ENCODE measurements at places on chromosomes 5 and 9.

DNA sequence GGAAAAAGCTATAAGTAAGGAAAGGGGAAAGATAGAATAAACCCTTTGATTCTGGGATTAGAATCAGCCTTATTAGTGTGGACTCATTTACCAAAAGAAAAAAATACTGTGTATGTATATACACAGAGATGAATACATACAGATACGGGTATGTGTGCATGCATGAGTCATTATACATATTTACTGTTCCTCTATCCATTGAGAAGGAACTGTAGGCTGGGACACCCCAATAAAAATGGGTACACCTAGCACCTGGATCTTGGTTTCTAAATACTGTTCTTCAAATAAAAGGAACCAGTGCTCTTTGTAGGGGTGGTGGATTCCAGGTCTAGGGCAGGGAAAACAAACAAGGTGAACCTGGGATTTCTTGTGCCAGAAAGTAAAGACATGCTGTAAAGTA, 48.3 kb downstream of the WHRN start:
- no peak for DNase-seq

GRCh38 chr9:79382044-79382443, 189.7 kb upstream of the TLE4 start:
- no peak for DNase-seq

- DNase-seq, result no peak
Measured at GRCh38 chr5:15717001-15717400, 217.0 kb downstream of the FBXL7 start.

DNA sequence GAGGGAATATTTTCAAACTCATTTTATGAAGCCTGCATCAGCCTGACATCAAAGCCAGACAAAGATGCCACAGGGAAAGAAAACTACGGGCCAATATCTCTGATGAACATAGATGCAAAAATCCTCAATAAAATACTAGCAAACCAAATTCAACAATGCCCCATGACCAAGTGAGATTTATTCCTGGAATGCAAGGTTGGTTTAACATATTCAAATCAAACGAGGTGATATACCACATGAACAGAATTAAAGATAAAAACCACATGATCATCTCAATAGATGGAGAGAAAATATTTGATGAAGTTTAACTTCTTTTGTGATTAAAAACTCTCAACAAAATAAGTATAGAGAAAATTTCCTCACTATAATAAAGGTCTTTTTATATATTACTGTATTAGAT, 792.0 kb upstream of the ZNF608 start:
- DNase-seq, result no peak

DNA sequence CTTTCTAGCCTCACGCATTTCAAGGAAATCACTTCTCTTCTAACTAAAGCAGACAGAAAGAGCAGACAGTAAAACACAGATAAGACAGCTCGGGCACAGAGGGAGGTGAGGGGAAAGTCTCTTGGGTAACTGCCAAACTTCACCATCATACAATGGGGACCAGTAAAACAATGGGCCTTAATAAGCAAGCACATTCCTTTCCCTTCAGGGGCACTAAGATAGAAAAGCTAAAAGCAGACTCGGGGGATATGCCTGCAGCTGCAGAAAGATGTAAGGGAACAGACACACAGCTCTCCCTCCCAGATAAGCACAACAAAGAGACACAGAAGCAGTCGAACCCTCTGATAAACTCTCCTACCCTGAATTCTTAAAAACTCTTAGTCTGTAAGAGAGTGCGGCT, 15.6 kb upstream of the CKS2 start:
- no peak for DNase-seq

DNA sequence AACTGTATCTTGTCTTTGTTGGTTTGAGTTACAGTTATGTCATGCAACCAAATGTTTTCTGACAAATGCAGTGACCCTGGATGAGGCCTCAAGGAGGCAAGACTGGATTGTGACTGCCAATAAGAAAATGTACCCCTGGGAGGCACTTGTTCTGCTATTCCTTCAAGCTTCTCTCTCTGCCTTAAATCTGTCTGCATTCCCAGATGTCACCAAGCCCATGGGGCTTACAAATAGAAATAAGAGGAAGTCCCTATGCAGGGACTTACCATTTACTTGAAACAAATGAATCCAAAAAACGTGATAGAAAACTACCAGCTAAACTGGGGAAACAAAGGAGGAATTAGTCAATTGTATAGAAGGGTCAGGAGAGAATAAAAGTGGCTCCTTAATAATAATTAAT, 8.2 kb upstream of the PARP8 start:
- no peak for DNase-seq

GRCh38 chr9:136587145-136587943, 41.5 kb upstream of the NOTCH1 start:
- no peak for DNase-seq

- no peak for DNase-seq
Measured at GRCh38 chr5:179251276-179251969, 93.8 kb downstream of the ADAMTS2 start.

DNA sequence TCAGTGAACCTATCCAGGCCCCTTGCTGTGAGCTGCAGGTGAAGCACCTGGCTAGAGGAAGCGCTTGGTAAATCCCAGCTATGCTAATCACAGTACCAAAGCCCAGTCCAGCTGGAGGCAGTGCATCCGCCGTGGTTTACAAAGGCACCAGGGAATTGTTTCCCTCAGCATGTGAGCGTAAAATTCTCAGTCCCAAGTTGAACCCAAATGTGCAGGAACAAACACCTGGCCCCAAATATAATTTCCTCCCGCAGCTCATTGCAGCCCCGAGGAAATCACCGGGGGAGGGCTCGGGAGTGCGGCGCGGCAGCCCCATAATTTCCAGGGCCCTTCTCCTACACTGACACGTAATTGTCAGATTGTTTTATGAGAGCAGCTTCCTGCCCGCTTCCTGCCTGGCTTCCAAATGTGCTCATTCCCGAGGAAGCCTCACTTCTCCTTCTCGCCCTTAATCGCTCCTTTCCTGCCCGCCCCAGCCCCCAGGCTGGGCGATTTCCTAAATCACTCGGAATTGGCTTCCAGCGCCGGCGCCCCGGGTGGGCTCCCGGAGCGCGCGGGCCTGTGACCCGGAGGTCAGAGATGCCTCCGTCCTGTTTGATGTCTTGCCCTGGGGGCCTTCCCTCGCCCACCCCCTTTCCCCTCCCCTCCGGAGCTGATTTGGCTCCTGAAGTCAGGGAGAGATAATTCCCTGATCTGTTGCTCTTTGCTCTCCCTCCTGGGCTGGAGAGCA, 134.4 kb downstream of the FGF1 start:
- DNase-seq, result peak; percentile 29

DNA sequence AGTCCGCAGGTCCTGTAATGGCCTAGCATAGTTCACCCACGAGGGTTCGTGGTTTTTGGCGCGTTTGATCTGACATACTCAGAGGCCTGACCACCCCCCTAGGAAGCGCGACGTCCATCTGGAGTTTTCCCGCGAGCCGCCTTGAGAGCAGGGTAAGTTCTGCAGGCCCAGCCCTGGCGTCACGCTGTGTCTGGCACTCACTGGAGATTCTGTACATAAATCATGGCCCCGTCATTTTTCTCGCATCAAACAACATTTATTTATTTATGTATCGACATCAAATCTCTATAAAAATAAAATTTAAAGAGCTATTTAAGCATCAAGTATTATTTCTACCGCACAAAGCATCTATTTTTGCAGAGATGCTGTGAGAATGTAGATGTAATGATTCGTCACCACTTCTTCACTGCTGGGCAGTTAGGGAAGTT, 437 bp upstream of the TRIM41 start:
- no peak for DNase-seq

- DNase-seq, result no peak
Measured at GRCh38 chr5:160181965-160182622, 47.2 kb upstream of the FABP6 start.

GRCh38 chr9:91150998-91151717, 210.6 kb downstream of the AUH start:
- no peak for DNase-seq

GRCh38 chr5:73155271-73156222, 17.4 kb upstream of the TMEM174 start:
- no peak for DNase-seq

GRCh38 chr5:141369994-141370848, at the start of gene PCDHGB3:
TSS of gene PCDHGB3 (plus strand) at chr5:141370242. CDS start at chr5:141370395, 153 bp downstream.
- no peak for DNase-seq

GRCh38 chr9:21174671-21175070, 8.2 kb upstream of the IFNA21 start:
- DNase-seq, result no peak

DNA sequence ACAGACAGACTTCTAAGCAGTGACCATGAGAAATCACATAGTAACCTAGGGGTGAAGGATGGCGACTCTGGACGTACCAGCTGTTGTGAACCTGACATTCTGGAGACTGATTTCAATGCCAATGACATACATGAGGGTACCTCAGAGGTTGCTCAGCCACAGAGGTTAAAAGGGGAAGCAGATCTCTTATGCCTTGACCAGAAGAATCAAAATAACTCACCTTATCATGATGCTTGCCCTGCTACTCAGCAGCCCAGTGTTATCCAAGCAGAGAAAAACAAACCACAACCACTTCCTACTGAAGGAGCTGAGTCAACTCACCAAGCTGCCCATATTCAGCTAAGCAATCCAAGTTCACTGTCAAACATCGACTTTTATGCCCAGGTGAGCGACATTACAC, 38.0 kb upstream of the CCDC152 start:
- no peak for DNase-seq

GRCh38 chr9:92534674-92535073, 1.1 kb downstream of the ECM2 start:
- DNase-seq, result no peak

DNA sequence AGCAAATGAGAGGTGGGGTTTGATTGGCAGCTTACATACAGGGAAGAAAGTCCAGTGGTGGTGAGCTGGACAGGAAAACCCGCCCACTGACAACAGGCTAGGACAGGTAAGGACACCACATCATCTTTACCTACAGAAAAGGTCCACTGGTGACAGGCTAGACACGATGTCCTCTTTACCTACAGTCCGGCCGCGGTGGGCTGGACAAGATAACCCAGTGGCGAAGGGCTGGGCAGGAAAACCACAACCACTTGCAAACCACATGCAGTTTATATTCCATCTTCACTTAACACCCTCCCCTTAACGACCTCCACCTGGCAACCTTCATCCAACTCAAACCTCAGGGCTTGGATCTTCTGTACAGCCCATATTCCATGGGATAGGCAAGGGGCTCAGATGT, 5.0 kb upstream of the NIPAL4 start:
- DNase-seq, result no peak

GRCh38 chr9:121897140-121897539, 196.0 kb downstream of the TTLL11 start:
- no peak for DNase-seq

GRCh38 chr9:109922617-109923470, 142.8 kb downstream of the PALM2AKAP2 start:
- no peak for DNase-seq

- no peak for DNase-seq
Measured at GRCh38 chr5:28574606-28575005, 1536.2 kb upstream of the CDH9 start.

DNA sequence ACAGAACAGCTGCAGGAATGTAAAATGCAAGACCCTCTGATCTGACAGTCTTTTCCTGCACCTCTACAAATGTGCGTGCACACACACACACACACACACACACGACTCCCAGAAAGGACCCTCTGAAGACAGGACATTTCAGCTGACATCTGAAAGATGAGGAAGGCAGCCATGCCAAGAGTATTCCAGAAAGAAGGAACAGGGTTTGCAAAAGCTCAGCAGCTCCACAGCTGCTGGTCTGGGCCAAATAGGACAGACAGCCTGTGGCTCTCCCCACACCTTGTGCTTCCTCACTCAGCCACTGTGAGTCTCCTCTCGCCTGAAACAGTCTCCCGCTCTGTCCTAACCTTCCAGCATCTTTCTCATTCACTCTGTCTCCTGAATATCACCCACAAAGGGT, 189.0 kb downstream of the PALM2AKAP2 start:
- DNase-seq, result no peak
